Right ventricle myocardium superior (tissue), 1 donor: ENCODE measurements at places on chromosomes 3 and 15.

DNA sequence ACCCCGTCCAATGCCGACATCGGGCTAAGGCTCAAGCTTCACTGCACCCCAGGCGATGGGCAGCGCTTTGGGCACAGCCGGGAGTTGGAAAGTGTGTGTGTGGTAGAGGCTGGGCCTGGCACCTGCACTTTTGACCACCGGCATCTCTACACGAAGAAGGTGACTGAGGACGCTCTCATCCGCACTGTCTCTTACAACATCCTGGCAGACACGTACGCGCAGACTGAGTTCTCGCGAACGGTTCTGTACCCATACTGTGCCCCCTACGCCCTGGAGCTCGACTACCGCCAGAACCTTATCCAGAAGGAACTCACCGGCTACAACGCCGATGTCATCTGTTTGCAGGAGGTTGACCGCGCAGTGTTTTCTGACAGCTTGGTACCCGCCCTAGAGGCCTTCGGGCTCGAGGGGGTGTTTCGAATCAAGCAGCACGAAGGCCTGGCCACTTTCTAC is 1.0 kb downstream of the PDE12 start:
- no peak for DNase-seq

DNA sequence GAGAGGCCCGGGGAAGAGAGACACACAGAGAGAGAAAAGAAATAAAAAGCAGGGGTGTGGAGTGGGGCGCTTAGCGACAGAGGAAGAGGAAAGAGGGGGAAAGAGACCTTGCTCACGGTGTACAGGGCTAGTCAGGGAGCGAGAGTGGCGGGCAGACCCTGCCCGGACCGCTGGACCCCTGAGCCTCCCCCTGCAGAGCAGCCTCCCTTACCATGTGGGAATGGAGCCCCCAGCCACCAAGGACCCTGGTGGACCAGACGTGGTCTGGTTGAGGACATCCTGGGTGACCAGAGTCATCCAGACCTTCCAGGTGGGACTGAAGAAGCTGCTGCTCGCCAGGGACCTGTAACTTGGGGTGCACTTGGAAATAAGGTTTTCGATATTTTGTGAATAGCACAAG is 129.6 kb downstream of the CHSY1 start:
- no peak for DNase-seq

DNA sequence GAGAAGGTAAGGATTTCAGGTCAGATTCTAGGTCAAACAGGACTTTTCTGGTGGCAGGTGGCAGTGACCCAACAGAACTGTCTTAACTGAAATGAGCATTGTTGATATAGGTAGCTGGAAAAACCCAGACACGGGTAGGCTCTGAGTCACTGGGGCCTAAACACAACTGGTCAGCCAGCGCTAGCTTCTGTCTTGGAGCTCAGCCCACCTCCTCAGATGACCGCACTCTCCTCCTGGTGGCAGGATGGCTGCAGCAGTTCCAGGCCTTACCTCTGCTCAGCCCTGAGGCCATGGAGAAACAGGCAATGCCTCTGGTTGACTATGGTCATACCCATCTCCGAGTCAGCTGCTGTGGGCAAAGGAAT is 61.1 kb upstream of the GATA2 start:
- DNase-seq = no peak

- DNase-seq = no peak
These were observed 34.9 kb downstream of the MORF4L1 start for GRCh38 chr15:78907577-78907976.

DNA sequence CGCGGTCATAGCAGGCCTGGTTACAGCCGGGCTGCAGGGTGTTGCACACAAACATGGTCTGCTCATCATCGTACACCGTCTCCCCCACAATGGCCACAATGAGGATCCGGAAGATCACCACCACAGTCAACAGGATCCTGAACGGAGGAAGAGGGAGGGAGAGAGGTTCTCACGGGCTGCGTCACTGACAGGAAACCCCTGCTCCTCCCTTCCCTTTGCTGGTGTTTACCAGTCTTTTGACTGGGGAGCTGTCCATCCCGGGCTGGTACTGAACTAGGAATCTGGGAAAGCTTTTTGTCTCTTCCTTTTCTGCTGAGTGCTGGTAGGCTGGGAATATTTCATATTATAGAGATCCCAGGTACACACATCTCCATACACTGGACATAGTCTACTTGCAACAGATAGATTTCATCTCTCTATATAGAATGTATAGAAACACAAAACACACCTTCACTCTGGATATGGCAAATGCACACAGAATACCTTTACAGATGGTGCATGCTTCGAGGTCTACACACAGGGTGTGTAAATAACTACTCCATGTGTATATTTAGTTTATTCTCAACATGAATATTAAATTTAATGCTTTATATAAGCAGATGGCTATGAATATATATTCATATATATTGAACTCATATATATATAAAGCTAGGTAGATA is 1.4 kb downstream of the GJD2 start:
- DNase-seq = no peak

- no peak for DNase-seq
These were observed 619 bp downstream of the EIF2AK4 start for GRCh38 chr15:39934397-39935071.

GRCh38 chr3:65627062-65627461 is 411.7 kb downstream of the MAGI1 start:
- DNase-seq = no peak

DNA sequence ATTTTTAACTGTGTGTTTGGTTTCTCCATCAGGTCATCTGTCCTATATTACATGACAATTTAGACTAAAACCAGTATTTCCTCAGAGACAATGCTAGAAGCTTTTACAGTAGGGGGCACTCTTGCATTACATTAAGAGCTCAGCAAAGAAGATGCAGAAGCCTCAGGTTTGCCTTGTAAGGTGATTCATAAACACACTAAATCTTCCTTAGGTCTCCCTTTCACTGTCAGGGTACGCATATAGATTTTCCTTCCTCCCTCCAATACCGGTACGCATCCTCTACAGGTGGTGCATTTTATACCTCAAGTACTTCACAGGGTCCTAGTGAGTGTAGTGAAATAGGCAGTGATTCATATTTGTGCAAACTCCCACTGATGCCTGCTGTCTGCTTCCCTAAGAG is 46.5 kb downstream of the CD86 start:
- no peak for DNase-seq

- no peak for DNase-seq
These were observed 101.7 kb downstream of the CD200R1L start for GRCh38 chr3:112744825-112745566.

- DNase-seq = no peak
These were observed 356.7 kb downstream of the NAALADL2 start for GRCh38 chr3:175215833-175216232.

DNA sequence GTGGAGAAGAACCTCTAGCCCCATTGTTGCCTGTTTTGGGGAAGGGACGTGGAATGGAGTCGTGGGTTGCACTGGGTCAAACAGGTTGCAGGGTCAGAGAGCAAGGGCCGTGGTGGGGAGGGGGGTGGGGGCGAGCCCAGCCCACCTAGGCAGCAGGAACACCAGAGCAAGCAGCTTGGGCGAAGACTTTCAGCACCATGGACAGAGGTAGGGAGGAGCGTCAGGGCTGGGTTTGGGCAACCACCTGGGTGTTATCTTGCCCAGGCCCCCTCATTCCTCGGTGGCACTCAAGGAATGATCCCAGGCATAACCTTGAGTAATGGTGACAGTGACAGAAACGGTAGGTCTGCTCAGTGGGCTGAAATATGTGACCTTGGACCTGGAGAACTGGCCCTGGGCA is 45.9 kb upstream of the TMEM115 start:
- no peak for DNase-seq

DNA sequence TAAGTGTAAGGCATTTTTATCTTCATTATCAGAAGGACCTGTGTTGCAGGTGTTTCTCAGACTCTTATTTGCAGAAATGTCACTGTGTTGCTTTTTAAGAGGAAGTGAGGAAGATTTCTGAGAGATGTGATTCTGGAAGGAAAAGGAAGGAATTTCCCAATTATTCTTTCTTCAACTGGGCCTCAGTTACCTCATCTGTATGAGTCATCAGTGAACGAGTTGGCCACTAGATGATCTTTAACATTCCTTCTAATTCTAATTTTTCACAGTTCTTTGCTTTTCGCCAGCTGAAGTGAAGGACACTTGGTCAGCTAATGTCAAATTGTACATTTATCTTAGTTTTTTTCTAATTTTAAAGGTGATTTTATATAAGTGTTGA is 28.9 kb downstream of the CLEC3B start:
- DNase-seq = no peak

GRCh38 chr3:42443819-42444436 is 33.5 kb upstream of the LYZL4 start:
- peak; percentile 89 for DNase-seq

DNA sequence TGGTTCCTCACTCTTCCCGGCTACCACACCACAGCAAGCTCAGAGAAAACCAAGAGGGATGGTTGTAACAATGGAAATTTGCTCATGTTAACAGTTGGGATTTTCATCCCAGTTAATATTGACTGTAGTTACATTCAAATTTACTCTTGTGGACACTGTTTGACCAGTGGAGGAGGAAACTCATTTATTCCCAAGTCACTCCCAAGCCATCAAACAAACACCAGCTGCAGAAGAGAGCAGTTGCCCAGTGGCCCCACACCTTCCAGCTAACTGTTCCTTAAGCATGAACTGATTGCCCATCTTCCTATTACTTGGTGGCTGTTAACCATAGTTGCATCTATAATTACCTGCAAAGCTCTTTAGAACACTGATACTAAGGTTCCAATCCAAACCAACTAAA is 24.1 kb upstream of the MECOM start:
- no peak for DNase-seq

DNA sequence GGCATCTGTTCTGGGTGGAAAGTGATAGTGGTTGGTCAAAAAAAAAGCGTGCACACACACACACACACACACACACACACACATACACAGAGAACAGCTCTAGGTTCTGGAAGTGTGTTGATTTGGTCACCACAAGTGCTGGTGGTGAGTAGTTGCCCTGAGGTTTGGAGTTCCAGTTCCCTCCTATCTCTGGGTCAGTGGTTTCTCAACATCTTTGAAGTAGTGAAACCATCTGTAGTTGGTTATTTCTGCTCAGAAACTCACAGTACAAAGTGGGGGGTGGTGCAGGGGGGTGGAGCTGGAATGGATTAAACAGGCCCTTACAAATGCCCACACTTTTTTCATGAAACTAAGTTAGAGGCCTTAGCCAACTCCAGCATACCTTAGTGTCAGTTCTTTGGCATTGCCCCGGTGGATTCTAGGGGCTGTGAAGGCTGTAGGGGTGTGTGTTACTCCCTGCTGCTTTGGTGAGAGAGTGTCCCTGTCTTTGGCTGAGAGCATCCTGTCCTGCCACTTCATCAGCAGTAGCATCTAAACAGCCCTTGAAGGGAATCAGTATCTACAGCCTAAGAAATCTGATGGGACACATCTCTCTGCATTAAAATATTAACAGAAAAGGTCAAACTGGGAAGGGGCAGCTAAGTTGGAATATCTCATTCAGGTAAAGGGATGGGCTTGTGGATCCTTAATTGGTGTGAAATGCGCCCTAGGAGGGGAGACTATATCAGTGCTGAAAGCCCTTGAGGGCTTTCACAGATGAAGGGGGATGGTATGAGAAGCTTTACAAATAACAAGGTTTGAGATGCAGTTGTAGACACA is 20.6 kb downstream of the SMAD3 start:
- DNase-seq = no peak
